Activated CD4-positive, alpha-beta T cell treated with anti-CD3 and anti-CD28 coated beads, Interleukin-2, amount 10 ng/mL, durations not matched to agents 7 days and 5 days (primary cell): ENCODE measurements at places on chromosomes 7 and 10.

DNA sequence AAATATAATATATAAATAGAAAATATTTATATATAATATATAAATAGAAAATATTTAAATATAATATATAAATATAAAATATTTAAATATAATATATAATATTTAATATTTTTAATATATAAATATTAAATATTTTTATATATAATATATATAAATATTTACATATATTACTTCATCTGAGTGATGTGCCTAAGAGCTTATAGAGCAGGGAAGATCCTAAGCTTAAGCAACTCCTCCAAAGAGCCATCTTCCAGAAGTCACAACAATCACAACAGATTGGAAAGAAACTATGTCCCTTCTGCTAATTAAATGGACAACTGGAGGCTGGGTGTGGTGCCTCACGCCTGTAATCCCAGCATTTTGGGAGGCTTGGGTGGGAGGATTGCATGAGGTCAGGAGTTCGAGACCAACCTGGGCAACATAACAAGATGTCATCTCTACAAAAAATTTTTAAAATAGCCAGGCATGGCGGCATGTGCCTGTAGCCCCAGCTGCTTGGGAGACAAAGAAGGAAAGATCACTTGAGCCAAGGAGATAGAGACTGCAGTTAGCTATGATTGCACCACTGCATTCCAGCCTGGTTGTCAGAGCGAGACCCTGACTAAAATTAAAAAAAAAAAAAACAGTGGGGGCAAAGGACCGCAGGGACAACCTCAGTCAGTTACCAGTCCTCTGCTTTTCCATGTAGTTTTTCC, 198.7 kb downstream of the SKIDA1 start:
- DNase-seq, result peak; percentile 8

DNA sequence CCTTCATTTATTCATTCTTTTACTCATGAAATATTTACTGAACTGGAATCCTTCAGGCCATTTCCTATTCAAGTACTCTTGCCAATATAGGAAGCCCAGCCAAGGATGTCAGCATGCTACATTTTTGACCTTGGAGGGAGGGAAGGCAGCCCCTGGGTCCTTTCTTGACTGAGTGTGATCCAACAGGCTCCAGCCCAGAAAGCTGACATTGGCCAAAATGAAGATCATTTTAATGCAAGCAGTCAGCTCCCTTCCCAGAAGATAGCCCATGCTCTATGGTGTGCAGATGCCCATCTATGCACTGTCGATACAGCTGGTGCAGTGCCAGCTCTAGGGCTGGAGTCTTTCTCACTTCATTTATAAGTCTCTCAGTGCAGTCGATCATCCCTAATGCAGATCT, 646.0 kb downstream of the KCNMA1 start:
- no peak for DNase-seq

DNA sequence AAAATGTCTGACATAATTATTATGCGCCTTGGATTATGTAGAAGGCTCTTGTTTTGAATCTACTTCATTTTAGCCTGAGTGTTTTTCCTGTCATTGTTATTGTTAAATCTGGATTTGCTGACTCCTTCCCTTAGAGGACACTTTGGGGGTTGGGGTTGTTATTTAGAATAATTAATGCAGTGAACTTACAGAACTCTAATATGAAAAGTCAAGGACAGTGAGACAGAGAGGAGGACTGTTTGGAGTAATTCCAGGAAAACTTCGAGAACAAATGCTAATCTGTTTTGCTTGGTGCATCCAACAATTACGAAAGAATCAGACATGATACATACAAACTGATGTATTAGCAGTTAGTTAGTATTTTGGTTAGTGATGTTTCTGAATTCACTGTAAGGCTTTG, 146.1 kb downstream of the ABCA13 start:
- no peak for DNase-seq

DNA sequence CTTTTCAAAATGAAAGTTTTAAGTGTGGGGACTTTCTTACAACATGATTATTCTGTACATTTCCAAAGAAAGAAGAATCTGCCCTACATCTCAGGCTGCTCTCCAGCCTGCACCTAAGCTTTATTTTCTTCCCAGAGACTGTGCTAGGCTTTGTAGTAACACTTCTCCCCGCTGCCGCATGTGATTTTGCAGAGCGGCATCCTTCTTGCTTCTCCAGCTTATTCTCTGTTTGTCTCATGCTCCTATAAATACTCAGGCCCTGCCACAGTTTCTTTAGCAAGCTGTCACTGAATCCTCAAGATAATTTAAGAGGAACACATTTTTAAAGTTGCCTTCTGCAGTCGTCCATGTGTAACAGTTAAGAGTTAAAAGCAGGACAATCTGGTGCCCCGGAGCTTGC, 53.5 kb downstream of the INSYN2A start:
- no peak for DNase-seq

DNA sequence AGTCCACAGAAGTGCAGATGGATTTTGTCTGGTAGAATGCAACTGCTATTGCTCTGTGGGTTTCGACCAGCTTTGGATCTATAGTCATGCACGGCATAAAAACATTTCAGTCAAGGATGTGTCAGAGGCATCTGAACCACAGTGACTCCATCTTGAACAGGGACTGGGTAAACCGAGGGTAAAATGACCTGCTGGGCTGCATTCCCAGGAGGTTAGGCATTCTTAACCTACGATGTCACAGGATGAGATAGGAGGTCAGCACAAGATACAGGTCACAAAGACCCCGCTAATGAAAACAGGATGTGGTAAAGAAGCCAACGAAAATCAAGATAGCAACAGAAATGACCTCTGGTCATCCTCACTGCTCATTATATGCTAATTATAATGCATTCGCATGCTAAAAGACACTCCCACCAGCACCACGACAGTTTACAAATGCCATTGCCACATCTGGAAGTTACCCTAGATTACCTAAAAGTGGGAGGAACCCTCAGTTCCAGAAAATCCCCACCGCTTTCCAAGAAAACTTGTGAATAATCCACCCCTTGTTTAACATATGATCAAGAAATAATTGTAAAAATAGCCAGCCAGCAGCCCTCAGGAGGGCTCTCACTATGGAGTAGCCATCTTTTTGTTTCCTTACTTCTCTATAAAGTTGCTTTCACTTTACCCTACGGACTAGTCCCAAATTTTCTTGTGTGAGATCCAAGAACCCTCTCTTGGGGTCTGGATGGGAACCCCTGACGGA, 50.7 kb upstream of the CPXM2 start:
- DNase-seq, result no peak

GRCh38 chr10:29252811-29253689, 35.8 kb upstream of the LYZL1 start:
- DNase-seq, result no peak

DNA sequence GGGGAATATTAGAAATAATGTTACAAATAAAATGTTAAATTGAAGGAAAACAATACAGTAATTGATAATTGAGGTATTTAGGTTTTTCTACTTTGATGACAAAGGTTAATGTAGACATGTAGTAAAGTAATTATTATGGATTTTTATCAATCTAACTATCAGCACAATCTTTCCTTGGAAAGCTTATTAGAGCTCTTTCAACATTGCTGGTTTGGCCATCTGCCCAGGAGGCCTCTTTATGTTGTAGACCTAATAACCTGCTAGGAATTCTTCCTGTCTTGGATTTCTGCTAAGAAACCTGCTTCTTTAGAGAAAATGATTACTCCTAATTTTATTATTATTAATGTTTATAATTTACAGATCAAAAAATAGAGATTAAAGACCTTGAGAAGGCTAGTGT, 78.9 kb downstream of the CHRM2 start:
- DNase-seq, result no peak

- no peak for DNase-seq
These were observed 94.4 kb upstream of the INSIG1 start for GRCh38 chr7:155203059-155203881.

DNA sequence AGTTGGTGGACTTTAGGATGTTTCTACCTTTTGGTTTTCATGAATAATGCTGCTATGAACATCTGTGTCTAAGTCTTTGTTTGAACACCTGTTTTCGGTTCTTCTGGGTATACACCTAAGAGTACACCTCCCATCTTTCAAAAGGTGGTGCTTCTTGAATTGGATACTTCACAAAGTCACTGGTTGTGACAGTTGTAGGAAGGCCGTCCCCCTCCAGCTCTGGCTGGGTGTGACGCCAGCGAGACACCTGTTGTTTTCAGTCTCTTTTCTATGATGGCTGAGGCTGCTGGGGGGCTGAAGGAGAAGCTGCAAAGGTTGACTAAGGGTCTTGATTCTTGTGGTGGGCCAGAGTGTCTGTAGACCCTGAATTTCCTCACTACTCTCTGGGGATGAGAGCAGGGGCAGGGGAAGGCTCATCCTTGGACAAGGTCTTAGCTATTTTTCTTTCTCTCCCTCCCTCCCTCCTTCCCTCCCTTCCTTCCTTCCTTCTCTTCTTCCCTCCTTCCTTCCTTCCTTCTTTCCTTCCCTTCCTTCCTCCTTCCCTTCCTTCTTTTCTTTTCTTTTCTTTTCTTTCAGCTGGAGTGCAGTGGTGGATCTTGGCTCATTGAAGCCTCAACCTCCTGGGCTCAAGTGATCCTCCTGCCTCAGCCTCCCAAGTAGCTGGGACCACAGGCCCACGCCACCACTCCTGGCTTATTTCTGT, 5.6 kb downstream of the NEURL1 start:
- DNase-seq, result no peak

DNA sequence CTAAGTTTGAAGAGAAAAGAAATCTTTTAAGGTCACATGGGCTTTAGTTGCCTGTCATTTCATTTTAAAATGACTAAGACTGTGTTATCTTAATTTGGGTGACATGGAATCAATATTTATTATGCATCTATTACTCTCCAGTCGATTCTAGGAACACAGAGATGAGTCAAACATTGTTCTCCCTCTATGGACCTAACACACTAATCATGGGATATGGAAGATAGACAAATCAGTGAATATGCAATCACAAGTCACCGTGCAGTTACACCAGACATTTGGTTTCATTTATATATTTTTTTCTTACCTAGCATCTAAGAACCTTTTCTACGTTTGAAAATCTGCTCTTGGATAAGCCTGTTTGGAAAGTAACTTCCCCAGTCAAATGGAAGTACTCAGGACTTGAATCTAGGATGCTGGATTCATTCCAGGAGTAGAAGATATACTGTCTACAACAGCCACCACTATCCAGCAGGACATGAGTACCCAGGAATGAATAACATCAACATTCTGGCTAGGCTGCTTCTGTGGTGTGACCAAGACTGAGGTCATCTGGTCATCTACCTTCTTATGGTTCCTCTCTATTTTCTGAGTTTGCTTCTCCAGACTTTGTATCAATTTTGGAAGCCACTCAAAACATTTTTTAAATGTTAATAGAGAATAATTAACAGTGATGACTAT, 902.9 kb upstream of the LRRN3 start:
- DNase-seq, result no peak

DNA sequence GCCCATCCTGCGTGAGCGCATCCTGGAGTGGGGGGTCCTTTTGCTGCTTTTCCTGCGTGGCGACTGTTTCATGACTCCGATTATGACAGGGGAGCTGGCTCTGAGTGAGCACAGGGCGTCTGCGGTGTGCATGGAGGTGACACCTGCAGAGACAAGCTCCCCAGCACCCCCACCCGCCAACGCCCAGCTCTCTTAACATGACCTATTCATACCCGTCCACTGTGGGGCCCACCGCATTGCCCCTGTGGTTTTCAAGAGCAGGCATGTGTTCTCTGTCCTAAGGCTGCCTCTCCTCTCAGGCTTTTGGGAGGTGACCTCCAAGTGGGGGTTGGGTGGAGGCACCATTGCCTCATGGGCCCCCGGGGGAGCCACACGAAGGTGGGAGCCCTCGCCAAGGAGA, 500.7 kb downstream of the TCERG1L start:
- no peak for DNase-seq

DNA sequence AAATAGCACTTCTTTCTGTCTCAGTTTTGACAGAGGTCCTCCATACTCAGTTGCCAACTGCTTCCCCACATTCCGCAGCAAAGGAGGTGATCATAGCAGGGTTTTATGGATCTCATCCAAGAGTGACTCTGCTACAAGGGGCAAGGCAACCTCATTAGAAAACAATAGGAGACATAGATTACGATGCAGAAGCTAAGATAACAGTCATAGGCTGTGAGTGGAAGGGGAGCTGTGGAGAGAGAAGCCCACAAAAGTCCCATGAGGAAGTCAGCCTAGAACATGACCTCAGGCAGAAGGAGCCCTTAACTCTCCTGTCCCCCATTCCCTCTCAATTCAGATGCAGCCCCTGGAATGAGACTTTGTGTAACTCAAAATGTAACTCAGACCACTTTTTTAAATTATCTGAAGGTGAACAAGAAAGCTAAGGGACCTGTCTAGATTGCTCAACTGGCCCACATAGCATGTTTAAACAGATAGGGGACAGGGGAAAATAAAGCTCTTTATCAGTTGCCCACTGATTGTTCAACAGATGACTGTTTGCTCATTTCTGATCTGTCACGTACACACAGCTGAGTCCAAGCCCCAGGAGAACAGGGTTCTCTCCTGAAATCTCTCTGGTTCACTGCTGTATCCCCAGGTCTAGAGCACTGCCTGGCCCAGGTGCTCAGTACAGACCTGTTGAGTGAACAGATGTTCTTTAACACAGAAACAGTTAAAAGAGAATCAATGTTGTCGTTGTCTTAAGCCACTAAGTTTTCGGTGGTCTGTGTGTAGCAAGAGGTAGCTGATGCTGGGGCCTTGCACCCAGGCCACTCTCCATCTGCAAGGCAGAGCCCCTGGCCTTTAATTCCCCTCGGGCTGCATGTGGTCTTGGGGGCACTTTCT, 1.5 kb upstream of the NCOA4 start:
- DNase-seq, result no peak

DNA sequence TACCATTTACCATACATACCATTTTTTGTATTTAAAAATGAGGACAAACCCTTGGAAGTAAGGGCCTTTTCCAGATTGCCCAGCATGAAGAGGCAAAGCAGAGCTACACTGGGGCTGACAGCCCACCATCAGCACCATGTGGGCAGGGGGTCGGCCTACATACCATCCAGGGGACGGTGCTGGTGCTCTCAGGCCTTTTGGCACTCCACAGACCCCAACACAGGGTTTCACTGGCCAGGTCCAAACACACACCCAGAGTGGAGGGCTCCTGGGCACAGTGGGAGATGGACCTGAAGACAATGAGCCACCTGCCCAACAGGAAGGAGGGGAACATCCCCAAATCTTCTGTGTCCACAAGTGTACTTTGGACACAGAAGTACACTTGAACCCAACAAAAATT, 69.2 kb upstream of the CAMK2B start:
- no peak for DNase-seq

DNA sequence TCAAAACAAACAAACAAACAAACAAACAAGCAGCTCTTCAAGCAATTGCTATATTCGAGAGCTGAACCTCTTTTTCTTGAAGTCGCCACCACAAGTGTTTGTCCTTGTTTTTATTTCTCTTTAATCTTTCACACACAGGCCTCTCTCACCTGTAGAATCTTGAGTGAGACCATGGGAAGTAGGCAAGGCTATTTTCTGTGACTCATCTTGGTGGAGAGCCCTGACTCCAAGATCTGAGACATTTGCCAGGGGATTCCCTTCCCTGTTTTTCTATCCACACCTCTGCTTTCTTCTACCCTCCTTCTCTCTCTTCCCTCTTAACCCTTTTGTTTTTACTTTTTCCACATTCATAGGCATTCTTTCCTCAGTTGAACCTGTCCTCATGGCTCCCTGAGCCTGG, 8.0 kb upstream of the TAS2R60 start:
- no peak for DNase-seq

GRCh38 chr10:96714031-96714590, 6.2 kb downstream of the PIK3AP1 start:
- no peak for DNase-seq
